ENCODE measurements at places on chromosomes 6 and 20. TPM values are rescaled to one million over a fixed set of nuclear protein-coding genes. Genes with fewer than 3 reads are reported as not detected.

The TUBB2A gene
- total RNA-seq: 28.4 TPM

The MAPK13 gene
- total RNA-seq: 55.0 TPM

The TXLNB gene
- not detected for total RNA-seq

The OR2B6 gene
- total RNA-seq: not detected

The NOX3 gene
- total RNA-seq: not detected

The PTK7 gene
- total RNA-seq: 68.4 TPM

The RAD21L1 gene
- not detected for total RNA-seq

The FAM209A gene
- not detected for total RNA-seq

The ID4 gene
- total RNA-seq: 13.3 TPM

Data from nasal cavity respiratory epithelium epithelial cell of viscerocranial mucosa (primary cell).